ELR (cell line): ENCODE measurements at places on chromosomes 4 and X.

GRCh38 chrX:114591121-114591520, 7.2 kb downstream of the HTR2C start:
- DNase-seq: no peak

- no peak for DNase-seq
Observed at GRCh38 chrX:55702671-55703070, 14.9 kb upstream of the RRAGB start.

DNA sequence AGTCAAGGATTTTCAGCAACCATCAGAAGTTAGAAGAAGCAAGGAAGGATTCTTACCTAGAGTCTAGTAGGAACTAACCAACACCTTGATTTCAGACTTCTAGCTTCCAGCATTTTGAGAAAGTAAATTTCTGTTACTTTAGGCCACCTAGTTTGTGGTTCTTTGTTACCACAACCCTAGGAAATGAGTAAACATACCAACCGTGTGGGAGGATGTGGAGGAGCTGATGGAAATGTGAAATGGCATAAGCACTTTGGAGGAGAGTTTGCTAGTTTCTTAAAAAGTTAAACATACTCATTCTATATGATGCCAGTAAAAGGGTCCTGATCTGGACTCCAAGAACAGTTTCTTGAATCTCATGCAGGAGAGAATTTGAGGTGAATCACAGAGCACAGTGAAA, 679.4 kb downstream of the PDHA2 start:
- DNase-seq: no peak

DNA sequence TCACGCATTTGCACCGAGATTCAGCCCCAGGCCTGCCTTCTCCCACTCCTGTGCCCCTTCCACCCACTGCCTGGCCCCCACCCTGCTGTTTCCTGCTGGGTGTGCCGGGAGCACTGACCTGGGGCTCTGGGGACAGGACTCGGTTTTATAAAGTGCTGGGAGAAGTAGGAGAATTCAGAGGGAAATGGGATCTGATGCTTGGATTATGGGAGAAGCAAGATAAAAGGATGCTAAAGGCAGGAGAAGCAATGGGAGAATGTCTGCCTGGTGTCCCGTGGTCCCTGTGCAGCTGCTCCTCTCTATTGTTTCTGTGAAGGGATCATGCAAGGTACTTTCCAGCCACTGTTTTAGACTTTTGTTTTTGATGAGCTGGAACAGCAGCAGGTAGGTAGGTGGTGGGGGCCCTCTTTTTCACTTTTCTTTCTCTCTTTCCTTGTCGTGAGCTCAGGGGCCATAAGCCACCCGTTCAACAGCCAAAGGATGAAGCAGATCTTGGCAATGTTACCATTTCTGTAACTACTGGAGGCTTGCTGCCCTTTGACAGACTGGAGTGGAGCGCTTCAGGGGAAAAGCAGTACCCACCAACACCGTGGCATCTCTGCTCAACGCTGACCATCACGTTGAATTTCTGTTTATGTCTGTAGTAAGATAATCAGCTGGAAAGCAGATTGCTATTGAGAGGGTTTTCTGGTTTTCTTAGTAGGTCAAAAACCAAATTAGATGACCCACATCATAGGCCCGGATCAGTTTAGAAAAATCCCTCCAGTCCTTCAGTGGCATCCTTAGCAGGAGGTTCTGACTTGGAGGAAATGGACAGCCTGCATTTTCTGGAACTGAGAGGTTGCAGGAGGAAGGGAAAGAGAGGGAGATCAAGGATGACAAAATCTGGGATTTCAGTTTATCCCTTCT, 63.8 kb upstream of the ENPP6 start:
- no peak for DNase-seq

- DNase-seq: peak; percentile 5
Observed at GRCh38 chr4:85676850-85677590, 202.1 kb downstream of the ARHGAP24 start.
